ENCODE measurements at places on chromosomes 1 and 21. TPM values are rescaled to one million over a fixed set of nuclear protein-coding genes. Genes with fewer than 3 reads are reported as not detected.

DNA sequence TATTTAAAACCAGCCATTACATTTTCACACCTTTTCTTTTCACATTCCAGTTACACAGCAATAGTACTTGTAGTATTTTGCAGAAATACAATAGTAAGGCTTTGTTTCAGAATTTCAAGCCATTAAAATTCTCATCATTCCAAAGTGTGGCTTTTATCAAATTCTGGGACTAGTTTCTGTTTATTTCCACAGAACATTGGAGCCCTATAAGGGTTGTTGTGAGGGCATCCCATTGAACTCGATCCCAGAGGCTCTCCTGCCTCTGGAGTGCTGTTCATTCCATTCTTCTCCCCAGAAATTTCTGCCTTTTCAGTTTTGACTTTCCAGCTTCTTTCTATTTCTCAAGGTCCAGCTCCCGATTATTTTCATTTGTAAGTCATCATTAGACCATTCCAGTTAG, 645.5 kb downstream of the ADGRL2 start:
- no peak overlapping the region for H3K27ac ChIP-seq
- DNase-seq = peak; percentile 25
- no peaks in the 10 kb centered on the region for H3K27me3 ChIP-seq
- no peaks in the 10 kb centered on the region for H3K4me1 ChIP-seq
- H3K36me3 ChIP-seq = no peaks in the 10 kb centered on the region

DNA sequence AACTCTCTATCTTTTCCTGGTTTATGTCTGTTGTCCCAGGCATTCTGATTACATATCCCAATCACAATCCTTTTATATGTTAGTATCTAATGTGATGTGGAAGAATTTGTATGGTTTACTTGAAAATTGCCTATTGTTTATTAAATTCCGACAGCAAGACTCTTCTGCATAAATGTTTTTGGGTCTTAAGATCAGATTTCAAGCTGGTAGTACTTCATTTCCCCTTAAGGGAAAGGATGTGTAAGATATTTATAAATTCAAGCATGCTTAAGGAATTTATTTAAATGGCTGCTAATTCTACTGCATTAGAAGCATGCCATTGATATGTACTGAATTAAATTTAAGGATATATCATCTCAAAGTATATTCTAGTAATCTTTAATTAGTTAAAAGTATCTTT, 20.4 kb upstream of the GPR88 start:
- H3K4me1 ChIP-seq = no peaks in the 10 kb centered on the region
- DNase-seq = no peak
- H3K27ac ChIP-seq = no peak overlapping the region
- no peaks in the 10 kb centered on the region for H3K36me3 ChIP-seq

DNA sequence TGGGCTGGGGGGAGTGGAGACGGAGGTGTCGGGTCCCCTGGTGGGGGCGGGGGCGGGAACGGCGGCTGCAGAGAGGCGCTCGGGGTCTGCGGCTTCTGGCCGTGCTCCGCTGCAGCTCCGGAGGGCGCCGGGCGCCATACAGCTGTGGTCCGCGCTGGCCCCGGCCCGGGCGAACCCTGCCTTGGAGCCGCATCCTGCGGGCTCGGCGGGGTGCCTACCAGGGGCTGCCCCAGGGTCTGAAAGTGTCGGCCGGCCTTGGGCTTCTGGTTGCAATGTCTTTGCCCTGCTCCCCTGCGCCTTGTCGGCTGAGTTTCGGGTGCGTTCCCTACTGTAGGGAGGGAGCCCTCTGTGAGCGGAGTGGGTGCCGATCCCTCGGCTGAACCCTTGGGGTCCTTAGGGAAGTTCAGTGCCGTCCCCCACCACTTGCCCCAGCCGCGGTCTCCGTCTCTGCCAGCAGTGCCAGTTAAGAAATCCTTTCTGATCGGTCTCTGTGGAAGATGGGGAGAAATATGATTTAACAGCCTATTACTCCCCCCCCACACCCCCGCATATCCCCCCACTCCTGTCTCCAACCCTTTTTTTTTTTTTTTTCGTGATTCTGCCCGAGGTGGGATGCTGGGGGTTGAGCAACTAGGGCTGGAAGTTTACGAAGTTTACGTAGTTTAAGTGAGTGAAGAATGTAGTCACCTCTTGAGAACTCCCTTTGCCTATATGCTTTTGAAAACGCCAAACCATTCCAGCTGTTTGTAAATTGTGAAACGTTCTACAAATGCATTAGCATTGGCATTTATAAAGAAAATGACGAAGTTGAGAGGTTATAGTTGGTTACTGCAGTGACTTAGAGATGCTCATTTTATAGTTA, 588 bp downstream of the NEXN start:
- H3K27ac ChIP-seq = peak overlapping the region; percentile 100
- peaks cover 11% of the 10 kb centered on the region for H3K36me3 ChIP-seq
- peaks cover 14% of the 10 kb centered on the region for H3K4me1 ChIP-seq
- H3K27me3 ChIP-seq = no peaks in the 10 kb centered on the region

DNA sequence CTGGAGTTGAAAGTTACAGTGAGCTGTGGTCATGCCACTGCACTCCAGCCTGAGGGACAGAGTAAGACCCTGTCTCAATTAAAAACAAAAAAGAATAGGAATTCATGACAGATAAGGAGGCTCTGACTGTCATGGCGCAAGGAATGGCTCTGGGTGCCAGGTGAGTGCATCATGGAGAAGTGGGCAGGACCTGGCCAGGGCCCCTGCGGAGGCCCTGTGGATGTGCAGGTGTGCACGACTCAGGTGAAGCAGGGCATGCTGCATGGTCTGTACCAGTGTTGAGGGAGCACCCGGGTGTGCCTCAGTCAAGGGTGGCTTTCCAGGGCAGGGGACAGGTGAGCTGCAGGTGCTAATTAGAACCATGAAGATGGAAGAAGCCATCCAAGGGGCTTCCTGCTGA, 14.0 kb downstream of the SLC1A7 start:
- H3K4me1 ChIP-seq = peaks cover 3% of the 10 kb centered on the region
- no peak overlapping the region for H3K27ac ChIP-seq
- H3K4me3 ChIP-seq = no peak overlapping the region
- DNase-seq = no peak
- H3K36me3 ChIP-seq = no peaks in the 10 kb centered on the region

- H3K36me3 ChIP-seq = no peaks in the 10 kb centered on the region
- H3K27ac ChIP-seq = no peak overlapping the region
- no peak overlapping the region for H3K4me3 ChIP-seq
- no peak for DNase-seq
Measured at GRCh38 chr1:88661188-88661587, 22.9 kb upstream of the PKN2 start.

DNA sequence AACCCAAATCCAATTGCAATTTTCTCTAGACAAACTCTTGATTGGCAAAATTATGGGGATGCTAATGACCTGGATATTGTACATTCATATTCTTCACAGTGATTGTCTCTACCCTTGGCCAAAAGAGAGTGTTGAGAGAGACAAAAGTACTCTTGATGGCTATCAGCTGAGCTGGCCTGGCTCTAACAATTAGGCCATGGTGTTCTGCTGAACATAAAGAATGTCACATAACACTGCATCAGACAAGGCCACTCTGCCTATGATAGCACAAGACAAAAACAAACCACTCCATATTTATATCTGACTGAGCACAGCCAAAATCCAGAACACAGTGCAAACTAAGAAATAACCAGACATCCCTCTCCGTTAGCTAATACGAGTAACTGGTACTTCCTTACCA, 101.7 kb downstream of the ADAMTS1 start:
- DNase-seq = no peak
- H3K36me3 ChIP-seq = no peaks in the 10 kb centered on the region
- H3K4me3 ChIP-seq = no peak overlapping the region
- H3K4me1 ChIP-seq = no peaks in the 10 kb centered on the region
- H3K27ac ChIP-seq = no peak overlapping the region
- no peaks in the 10 kb centered on the region for H3K27me3 ChIP-seq

DNA sequence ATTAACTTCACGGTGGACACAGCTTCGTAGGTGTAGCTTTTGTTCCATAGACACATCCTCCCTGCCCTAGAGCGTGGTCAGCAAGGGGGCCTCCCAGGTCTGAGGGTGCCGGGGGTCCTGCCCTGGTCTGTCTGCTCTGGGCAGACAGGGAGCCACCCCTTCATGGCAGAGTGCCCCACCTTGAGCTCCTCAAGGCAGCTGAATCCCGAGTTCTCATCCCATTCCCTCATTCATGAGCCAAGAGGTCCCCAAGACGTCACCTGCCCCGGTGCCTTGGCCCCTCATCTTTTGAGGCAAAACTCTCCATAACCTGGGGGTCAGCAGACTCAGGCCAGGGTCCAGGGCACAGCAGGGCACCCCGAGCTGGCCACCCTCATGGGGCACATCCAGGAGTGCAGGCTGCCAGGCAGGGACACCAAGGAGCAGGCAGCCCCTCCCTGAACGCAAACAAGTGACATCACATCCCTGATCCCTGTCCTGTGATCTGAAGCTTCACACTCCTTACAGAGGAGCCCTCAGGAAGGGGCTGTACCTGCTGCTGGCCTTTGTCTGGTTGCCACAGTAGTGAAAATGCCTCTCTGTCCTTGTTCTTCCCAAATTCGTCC, 23.3 kb downstream of the UBASH3A start:
- no peaks in the 10 kb centered on the region for H3K4me1 ChIP-seq
- H3K27ac ChIP-seq = no peak overlapping the region
- H3K4me3 ChIP-seq = no peak overlapping the region
- no peak for DNase-seq

- no peak overlapping the region for H3K4me3 ChIP-seq
- peaks cover 84% of the 10 kb centered on the region for H3K36me3 ChIP-seq
- no peaks in the 10 kb centered on the region for H3K27me3 ChIP-seq
- peak; percentile 42 for DNase-seq
- no peaks in the 10 kb centered on the region for H3K4me1 ChIP-seq
Measured at GRCh38 chr1:160291248-160292220, 6.6 kb upstream of the PEX19 start.

DNA sequence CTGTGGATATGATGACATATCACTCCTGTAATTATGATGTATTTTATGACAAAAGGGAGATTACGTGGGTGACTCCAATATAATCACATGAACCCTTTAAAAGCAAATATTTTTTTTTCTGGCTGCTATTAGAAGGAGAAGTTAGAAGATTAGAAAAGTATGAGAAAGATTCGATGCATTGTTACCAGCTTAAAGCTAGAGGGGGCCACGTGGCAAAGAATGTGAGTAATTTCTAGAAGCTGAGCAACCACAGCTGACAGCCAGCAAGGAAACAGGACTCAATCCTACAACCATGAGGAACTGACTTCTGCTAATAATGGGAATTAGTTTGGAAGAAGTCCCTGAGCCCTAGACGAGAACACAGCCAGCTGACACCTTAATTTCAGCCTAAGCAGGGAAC, 56.3 kb upstream of the C1orf87 start:
- no peaks in the 10 kb centered on the region for H3K36me3 ChIP-seq
- no peaks in the 10 kb centered on the region for H3K27me3 ChIP-seq
- no peak overlapping the region for H3K4me3 ChIP-seq
- peak; percentile 27 for DNase-seq

GRCh38 chr1:41907446-41907845, 11.3 kb downstream of the HIVEP3 start:
- no peak overlapping the region for H3K4me3 ChIP-seq
- H3K27me3 ChIP-seq = no peaks in the 10 kb centered on the region
- no peak overlapping the region for H3K27ac ChIP-seq
- DNase-seq = no peak

- DNase-seq = peak; percentile 81
- no peaks in the 10 kb centered on the region for H3K36me3 ChIP-seq
- H3K27ac ChIP-seq = peak overlapping the region; percentile 5
- H3K4me1 ChIP-seq = peaks cover 5% of the 10 kb centered on the region
- no peak overlapping the region for H3K4me3 ChIP-seq
Measured at GRCh38 chr1:172135978-172136610, 284.4 kb upstream of the C1orf105 start.

DNA sequence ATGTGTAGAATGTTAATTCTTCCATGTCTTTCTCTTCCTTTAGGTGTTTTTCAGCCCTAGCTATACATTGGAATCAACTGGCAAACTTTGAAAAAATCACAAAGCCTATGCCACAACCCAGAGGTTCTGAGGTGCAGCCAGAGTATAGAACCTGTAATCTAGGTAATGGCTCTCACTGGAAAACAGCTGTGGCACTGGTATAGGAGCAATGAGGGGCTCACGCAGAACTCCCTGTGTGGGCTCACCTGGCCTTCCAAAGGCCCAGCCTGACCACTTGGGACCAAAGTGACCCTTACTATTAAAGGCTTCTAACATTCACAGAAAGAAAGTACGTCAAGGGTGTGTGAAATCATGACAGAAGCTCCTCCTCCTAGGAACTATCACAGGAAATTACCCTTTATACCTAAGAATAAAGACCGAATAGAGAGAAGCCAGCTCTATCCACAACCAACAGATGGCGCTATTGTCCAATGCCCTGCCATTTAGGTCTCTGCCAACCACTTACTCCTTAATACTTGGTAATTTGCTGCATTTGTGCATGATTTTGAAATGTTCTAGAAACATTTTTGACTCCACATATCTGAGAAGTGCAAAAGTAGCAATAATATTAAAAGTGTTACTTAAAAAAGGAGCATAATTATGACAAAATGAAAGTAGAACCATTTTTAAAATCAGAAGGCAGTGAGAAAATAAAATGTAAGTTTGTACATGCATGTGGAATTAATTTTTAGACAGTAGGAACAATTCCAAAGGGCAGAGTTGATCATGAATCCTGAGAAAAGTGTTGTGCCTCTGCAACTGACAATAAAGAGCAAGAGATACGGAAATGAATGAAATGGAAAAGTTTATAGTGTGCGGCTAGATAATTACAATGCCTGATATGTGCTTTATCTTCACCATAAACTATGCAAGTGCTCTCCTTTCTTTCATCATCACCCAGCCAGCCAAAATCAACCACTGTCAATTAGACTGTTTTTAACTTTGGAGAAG, 93.1 kb upstream of the HAO2 start:
- no peak overlapping the region for H3K27ac ChIP-seq
- H3K4me1 ChIP-seq = peaks cover 15% of the 10 kb centered on the region

GRCh38 chr1:19775317-19775716, 24.4 kb downstream of the TMCO4 start:
- H3K4me1 ChIP-seq = no peaks in the 10 kb centered on the region
- H3K27me3 ChIP-seq = no peaks in the 10 kb centered on the region
- no peaks in the 10 kb centered on the region for H3K36me3 ChIP-seq
- no peak overlapping the region for H3K27ac ChIP-seq
- no peak overlapping the region for H3K4me3 ChIP-seq
- peak; percentile 4 for DNase-seq

DNA sequence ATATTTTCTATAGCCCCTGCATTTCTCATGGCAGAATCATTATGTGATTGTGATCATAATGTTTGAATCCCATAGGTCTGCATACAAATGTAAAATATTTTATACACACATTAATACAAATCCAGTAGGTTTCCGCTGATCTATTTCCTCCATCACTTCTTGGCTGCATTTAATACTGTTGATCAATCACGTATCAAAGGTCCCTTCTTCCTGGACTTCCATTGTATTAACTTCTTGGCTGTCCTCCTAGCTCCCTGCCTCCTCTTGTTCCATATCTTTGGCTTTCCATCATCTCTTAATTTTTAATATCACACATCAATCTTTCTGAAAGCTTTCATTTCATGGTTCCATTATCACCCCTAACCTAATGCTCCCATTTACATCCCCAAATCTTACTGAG, 97.6 kb downstream of the PROX1 start:
- no peaks in the 10 kb centered on the region for H3K4me1 ChIP-seq
- H3K36me3 ChIP-seq = no peaks in the 10 kb centered on the region
- H3K4me3 ChIP-seq = no peak overlapping the region
- no peak overlapping the region for H3K27ac ChIP-seq
- no peaks in the 10 kb centered on the region for H3K27me3 ChIP-seq

The KLF17 gene
- total RNA-seq = 0.09 TPM

The INKA2 gene
- total RNA-seq = 7.3 TPM

The S100A4 gene
- total RNA-seq = 69.3 TPM

The ZYG11A gene
- total RNA-seq = 0.30 TPM
